ENCODE measurements at places on chromosomes 16 and 17. TPM values are rescaled to one million over a fixed set of nuclear protein-coding genes. Genes with fewer than 3 reads are reported as not detected.

- no peak for DNase-seq
These were observed 3.8 kb upstream of the PPL start for GRCh38 chr16:4940719-4941118.

DNA sequence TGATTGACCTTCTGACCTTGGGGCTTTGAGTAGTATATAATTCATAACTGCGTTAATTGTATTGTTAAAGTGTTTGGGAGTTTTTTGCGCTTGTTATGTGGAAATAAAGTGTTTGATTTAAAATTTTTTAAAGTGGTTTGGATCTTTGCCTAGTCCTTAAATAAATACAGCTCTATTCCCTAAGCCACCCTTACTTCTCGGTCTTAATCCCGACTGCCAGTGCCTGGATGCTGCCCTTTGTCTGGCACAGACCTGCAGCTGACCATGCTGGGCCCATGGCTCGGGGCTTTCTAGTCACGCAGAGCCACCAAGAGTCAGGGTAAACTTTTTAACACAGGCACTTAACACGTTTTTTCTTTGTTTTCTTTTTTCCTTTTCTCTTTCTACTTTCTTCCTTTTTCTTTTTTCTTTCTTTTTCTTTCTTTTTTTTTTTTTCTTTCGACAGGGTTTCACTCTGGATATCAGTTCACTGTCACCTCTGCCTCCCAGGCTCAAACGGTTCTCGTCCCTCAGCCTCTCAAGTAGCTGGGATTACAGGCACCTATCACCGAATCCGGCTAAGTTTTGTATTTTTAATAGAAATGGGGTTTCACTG lies 19.6 kb upstream of the SLC5A11 start:
- no peak for DNase-seq

The ADAMTS18 gene
- total RNA-seq: not detected

The ITGA2B gene
- 0.78 TPM for total RNA-seq

GRCh38 chr17:31699281-31699680 lies 159.8 kb downstream of the COPRS start:
- DNase-seq: no peak

GRCh38 chr17:57930239-57930638 lies 25.0 kb downstream of the CUEDC1 start:
- DNase-seq: no peak

- no peak for DNase-seq
These were observed 681.9 kb downstream of the CDH11 start for GRCh38 chr16:64440005-64440404.

DNA sequence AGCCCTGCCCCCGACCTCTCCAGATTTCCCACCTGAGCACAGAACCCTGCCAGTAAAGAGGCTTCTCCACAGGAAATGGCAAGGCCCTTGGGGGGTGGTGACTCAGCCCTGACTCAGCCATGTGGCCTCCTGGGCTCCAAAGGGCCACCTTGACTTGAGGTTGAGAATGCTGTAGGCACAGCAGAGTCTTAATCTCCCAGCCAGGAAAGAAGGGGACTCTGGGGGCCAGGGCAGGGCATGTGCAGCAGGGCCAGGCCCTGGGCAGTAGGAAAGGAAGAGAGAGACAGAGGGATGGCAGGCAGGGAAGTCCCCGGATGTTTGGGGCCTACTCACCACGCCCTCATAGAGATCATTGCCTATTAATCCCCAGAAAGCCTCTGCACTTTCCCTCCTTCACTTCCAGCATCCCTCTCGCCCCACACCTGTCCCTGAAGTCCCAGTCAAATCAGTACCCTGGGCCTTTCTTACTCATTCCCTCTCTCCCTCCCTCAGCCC lies 4.8 kb upstream of the ITGA3 start:
- peak; percentile 31 for DNase-seq

DNA sequence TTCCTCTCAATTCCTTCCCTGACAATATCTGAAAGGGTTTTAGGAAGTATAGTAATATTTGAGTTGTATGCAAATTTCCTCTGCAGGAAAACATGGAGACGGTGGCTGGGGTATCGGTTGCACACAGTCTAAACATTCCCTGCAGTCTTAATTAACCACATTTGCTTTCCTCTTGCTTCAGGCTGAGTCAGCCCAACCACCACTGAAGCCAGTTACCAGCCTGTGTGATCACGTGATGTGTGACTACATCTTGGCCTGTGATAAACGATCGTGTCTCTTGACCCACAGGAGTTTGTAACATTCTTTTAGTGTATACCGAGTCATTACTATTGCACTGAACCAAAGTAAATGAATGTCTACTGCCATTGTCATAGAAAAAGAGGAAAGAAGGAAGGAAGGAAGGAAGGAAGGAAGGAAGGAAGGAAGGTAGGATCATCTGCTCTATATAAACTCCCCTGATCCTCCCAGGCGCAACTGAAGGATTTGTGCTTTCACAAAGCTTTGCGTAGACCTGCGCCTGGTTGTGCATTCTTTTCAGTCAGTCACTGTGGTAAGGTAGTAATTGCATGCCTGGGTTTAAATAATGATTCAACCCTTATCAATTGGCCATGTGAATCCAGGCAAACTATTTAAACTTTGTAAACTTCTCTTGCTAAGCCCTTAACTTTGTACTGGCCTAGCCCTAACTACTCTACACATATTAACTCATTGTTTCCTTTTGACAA lies 280.6 kb upstream of the SALL1 start:
- DNase-seq: no peak

The C16orf82 gene
- total RNA-seq: not detected

- no peak for DNase-seq
These were observed 63.7 kb downstream of the SPAG9 start for GRCh38 chr17:51056813-51057510.

DNA sequence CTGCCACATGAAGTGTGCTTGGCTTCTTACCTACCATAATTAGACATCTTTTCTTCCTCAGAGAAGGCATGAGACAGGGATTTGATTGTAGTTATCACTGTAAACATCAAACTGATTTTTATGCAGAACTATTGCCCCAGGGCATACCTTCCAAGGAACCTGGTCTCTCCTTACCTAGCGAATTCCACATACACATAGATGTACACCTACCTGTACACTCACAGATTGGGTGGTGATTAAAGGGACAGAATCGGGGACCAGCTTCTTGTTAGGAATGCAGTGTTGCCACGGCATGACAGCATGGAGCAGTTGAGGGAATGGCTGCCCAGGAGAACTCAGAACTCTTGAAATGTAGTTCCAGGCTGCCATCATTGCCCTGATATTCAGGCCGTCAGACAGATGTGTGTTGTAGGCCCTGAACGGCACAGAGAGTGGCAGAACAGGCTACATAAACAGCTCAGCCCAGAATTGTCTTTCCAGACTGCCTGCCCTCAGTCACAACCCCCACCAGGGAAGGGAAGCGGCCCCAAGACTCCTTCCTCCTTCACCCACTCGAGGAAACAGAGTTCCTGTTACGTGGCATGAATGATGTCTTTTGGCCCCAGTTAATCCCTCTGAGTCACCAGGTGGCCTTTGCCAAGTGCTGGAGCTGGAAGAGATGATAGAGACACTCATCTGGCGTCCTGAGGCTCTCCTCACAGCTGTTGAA lies 17.8 kb upstream of the NAGLU start:
- no peak for DNase-seq

DNA sequence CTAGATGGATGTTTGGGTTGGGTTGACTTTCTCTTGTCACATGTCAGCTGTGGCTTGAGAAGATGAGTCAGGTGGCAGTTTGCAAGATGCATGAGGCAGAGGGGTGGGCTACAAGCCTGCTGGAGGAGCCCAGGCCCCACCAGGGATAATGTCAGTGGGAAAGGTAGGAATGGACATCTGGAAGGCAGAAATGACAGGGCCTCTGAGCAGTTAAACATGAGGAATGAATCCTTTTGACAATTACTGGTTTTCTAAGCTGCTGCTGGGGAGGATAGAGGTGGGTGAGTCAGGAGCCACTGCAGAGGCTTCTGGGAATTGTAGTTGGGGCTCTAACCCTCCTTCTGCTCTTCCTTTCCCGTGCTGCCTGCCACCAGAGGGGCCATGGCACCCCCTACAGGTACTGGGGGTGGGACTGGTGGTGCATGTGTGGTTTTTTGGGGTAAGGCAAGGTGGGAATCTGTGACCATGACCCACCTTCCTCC lies 15.7 kb downstream of the SLC52A1 start:
- DNase-seq: no peak

GRCh38 chr17:60077672-60078519 lies 825 bp downstream of the HEATR6 start:
- DNase-seq: no peak

- DNase-seq: no peak
These were observed 5.5 kb upstream of the TMEM92 start for GRCh38 chr17:50268743-50269275.

The CDYL2 gene
- total RNA-seq: 4.2 TPM

The WSB1 gene
- total RNA-seq: 48.7 TPM

GRCh38 chr16:20799599-20799998 lies 6.7 kb downstream of the ERI2 start:
- no peak for DNase-seq

DNA sequence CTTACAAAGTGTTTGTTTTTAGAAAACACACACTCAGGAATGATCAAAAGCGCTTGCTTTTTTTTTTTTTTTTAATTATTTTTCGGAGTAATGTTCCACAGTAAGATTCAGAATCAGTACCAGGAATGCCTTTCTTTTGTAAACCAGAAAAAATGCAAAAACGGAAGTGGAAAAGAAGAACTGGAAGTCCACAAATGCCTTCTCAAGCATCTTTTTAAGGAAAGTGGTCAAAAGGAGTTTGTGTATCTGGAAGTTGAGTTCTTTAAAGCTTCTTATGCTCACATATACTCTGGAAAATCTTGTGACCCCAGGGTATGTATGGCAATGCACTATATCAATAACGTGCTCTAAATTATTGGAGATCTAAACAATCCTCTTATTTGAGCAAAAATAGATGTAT lies 126.0 kb downstream of the ABCA8 start:
- no peak for DNase-seq

GRCh38 chr16:28491230-28491969 lies 474 bp downstream of the CLN3 start:
- peak; percentile 76 for DNase-seq

- no peak for DNase-seq
These were observed 14.7 kb upstream of the BCAR1 start for GRCh38 chr16:75265911-75266701.

The CA4 gene
- 13.4 TPM for total RNA-seq

DNA sequence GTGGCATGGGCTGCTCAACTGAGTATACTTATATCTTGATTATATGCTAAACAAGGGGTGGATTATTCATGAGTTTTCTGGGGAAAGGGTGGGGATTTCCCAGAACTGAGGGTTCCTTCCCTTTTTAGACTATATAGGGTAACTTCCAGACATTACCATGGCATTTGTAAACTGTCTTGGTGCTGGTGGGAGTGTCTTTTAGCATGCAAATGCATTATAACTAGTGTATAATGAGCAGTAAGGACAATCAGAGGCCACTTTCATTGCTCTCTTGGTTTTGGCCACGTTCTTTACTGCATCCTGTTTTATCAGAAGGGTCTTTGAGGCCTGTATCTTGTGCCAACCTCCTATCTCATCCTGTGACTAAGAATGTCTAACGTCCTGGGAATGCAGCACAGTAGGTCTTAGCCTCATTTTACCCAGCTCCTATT lies 12.0 kb downstream of the PRR11 start:
- no peak for DNase-seq

GRCh38 chr16:81521141-81521626 lies 76.6 kb downstream of the CMIP start:
- no peak for DNase-seq

The HYDIN gene
- total RNA-seq: 0.51 TPM

- no peak for DNase-seq
These were observed 3.7 kb downstream of the BAHCC1 start for GRCh38 chr17:81398832-81399411.

DNA sequence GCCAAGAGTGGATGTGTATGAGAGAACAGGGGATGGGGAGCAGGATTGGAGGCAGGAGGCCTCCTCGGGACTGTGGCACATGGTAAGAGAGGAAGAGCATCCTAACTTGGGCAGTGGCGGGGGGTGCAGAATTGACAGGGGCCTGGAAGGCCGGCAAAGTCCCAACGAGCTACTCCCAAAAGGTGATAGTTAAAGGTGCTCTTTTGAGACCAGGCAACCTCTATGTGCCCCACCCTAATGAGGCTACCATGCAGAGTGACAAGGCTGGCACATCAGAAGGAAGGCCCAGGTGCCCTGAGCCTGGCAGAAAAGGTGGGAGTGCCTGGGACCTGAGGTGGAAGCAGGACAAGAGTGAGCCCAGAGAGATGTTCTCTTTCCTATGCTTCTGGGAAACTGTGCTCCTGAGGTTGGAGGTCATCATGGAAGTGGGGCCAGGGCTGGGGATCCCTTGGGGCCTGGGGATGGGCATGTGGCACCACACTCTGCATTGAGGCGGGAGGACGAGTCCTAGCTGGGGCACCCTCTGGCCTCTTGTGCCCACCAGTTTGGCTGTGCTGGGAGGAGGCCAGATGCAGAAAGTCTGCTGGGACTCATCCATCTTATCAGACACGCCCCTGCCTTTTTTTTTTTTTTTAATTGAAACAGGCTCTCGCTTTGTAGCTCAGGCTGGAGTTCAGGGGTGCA lies 5.9 kb downstream of the RAB11FIP4 start:
- DNase-seq: no peak

- peak; percentile 72 for DNase-seq
These were observed 53.9 kb upstream of the ERCC4 start for GRCh38 chr16:13866073-13866472.

DNA sequence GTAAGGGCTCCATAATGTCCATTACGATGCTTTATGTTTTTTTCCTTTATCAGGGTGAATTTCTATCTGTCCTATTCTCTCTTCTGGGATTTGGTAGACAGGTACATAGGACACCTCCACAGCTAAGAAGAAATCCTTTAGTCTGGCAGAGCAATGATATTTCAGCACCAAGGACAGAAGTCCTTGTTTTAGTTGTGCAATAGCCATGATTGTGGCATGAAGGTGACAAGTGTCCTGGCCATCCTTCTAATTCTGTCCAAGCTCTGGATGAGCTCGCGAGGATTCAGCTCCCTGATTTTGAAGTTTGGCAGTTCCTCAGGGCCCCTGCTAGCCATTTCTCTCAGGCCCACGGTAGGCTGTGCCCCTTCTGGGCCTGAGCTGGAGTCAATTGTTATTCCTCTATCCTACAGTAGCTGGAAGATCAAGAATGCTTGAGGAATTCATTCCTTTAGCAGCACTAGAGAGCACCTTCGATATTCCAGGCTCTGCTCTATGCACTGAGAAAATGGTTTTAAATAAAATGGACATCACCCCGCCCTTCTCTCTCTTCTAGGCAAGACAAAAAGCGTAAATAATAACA lies 320.8 kb downstream of the XYLT1 start:
- no peak for DNase-seq

Data from Right ventricle myocardium inferior (tissue), 1 donor.